ENCODE measurements at places on chromosomes 7 and 10.

GRCh38 chr7:107874605-107875446 is 16.2 kb upstream of the DLD start:
- DNase-seq = peak; percentile 93

GRCh38 chr10:17349717-17350116 is 104.7 kb downstream of the ST8SIA6 start:
- no peak for DNase-seq

DNA sequence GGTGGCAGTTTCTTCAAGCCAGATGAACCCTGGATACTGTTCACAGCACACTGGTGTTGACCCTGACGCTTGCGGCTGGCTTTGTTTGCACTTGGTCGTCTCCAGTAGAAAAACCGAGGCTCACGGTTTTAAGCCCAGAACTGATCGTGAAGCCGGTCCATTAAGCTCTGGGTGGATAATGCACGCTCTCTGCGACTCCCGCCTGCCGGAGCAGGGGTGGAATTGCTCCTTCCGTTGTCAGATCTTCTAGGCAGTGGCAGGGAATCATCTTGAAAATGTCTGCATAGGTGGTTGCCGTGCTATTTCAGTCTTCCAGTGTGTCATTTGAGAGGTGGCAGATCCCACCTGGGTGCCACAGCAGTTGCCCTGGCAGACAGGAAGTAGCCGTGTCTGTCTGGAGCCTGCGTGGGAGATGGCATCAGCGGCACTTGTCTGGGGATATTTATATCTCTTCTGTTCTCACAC is 35.9 kb upstream of the AP5Z1 start:
- no peak for DNase-seq

DNA sequence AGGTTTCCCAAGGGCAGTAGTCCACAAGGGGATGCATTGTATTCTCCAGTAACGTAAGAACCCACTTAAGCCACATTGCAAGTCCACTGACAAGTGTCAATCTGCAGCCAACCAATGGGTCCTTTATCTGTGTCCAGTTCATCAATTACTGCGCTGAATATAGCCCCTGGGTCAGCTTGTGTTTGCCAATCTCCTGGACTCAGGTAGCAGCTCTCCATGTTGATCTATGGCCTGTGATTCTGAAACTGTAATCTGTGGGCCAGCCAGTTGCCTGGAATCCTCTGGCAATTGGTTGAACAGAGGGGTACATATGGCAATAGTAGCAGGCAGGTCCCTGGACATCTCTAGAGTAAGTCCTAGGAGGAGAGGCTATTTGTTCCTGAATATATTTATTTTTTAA is 8.8 kb upstream of the TMEM248 start:
- DNase-seq = no peak

DNA sequence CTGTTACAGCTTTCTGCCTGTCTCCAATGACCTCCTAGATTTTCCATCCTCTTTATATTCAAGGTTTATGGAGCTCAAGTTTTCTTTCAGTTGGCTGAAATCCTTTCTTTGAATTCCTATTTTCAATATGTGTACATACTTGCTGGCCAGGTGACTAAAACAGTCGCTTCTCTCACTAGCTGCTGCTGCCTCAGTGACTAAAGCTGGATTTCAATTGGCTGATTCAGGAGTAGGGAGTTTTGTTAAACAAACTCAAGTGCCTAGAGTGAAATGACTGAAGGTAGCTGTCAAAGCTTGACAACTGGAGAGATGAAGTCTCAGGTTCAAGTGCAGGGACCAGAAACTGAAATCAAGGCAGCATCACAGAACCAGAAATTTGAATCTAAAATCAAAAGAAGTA is 6.7 kb upstream of the POLR1F start:
- no peak for DNase-seq

DNA sequence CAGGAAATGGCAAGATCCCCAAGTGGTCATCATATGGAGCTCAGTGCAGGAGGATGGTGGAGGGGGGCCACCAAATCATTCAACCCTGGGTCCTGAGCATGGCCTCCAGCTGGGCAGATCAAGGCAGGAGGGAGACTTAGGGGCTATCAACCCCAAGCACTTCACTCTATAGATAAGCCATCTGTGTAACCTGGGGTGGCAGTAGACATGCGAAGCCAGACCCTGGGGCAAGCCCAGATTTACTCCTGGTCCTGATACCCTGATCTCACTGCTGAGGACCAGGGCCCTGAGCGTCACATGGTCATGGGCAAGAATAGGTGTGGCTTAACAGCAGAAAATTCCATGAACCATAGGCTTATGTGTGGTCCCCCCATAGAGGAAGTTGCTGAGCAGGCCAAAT is 173.0 kb upstream of the ADCY1 start:
- DNase-seq = no peak

DNA sequence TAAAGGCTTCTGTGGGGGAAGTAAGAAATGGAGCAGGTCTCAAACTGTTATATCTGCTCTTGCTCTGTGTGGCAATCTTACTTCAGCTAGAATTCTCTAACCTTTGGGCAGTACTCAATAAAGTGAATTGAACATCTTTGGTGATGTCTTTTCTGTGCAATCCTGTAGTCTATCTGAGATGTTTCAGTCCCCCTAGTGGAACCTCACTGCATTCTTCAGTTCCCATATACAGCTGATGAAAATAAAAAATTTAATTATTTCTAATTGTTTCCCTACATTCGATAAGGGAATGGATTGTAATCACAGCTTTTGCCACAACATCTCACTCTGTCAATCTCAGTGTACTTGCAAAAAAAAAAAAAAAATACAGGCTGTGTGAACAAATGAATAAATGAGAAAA is 522.6 kb downstream of the DNAJB9 start:
- no peak for DNase-seq

GRCh38 chr7:139631520-139632031 is 108.1 kb downstream of the CLEC2L start:
- DNase-seq = no peak

DNA sequence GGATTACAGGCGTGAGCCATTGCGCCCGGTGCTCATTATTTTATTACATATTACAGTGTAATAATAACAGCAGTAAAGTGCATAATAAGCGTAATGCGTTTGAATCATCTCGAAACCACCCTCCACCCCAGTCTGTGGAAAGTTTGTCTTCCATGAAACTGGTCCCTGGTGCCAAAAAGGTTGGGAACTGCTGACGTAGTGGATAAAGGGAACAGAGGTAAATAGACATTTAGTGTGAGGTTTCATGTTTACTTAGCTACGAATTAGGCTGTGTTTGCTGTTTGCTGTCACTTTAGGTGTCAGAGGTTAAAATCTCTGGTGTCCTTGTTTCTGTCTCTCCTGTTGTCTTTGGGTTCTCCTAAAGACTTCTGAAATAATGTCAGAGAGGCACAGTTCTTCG is 60.3 kb upstream of the SLC39A12 start:
- no peak for DNase-seq

- DNase-seq = no peak
Measured at GRCh38 chr7:149385195-149385950, 75.5 kb downstream of the ZNF777 start.

DNA sequence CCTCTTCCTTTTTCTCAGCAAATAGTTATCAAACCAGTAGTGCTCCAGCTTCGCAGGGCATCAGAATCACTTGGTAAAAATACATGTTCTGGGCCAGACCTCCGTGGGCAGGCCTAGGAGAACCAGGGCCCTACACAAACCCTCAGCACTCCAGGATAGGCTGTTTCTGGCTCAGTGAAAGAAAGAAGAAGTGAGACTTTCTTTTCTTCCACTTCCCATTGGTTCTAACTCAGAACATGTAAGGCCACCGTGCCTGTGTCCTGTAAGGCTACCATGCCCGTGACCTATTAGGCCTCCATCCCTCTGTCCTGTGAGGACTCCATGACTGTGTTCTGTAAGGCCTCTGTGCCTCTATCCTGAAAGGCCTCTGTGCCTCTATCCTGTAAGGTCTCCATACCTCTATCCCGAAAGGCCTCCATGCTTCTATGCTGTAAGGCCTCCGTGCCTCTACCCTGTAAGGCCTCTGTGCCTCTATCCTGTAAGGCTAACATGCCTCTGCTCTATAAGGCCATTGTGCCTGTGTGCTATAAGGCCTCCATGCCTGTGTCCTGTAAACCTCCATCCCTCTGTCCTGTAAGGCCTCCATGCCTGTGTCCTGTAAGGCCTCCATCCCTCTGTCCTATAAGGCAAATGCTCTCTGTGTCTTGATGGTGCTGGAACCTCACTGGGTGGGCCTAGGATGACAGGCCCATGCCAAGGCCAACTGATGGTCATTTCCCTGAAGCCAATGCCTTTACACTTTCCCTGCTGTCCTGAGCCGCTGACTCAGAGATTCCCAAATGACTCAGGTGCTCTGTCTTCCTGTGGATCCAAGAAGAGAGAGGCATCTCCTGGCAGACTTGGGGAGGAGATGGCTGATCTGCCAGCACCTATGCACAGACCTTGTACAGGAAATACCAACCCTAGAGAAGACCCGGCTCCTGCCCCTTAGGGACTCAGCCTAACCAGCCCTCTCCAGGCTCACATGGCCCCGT is 96.6 kb upstream of the CACUL1 start:
- no peak for DNase-seq

DNA sequence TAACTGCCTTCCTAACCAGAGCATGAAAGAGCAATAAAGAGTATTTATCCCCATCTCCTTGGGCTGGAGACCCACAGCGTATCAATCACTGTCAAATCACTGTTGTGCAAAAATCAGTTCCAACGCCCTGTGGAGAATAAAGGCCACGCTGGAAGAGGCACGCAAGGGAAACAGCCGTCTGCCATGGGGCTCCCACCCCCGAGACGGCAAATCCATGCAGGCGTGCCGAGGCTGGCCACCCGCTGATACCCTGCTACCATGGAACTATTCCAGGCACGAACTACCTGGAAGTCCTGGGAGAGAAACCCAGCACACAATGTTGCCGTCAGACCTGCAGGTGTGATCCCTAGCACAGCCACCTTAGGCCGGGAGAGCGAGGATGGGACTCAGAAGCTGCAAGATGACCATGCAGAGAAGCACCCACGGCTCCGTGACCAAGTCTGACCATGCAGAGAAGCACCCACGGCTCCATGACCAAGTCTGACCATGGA is 185.3 kb downstream of the DIP2C start:
- no peak for DNase-seq

DNA sequence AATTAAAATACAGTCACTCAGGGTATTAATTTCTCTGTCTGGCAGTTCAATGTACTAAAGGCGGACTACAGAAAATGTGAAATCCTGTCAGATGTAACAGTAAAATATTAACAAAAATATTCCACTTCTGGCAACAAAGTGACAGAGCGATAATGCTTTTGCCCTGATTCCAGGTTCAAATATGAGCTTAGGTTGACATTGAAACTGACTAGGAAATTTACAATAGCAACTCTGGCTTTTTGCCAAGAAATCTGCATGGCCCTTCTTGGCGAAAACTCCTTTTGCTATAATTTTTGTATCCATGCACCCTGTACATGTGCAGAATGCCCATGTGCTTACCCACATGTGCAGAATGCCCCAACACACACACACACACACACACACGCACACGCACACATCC is 552.2 kb downstream of the MDFIC start:
- DNase-seq = no peak

- no peak for DNase-seq
Measured at GRCh38 chr10:51804866-51805265, 105.5 kb upstream of the CSTF2T start.

DNA sequence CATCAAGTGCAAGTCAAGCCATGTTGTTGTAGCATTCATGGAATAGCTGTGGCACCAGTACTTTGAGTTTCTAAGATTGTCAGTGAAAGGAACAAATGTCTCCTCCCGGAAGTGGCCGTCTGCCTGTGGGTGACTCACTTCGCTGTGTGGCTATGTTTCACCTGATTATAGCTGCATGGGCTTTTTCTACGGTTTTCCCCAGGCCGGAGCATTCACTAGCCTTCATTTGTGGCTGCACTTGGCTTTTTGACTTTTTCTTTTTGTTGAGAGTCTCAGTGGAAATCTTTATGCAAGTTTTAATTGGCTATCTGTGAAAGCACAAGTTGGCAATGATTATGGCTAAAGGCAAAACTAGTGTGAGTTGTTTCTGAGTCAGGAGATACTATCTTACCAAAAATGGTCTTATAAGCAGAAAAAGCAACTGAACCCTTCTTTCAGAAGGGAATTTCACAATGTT is 35.0 kb downstream of the SRI start:
- no peak for DNase-seq

DNA sequence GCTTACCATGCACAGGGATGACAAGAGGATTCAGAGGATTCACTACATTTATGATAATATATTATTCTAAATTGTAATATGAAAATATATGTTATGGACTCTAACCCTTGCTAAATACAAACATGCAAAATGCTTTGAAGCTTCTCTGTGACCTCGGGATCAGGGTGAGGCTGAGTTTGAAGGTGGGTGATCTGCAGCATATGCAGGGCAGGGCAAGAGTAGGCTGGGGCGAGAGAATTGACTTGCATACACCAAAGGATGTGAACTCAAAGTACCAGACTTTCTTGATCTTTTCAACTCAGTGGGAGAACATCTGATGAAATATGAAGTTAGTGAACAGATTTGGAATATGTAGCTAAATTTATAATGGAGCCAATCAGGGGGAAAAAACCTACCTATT is 57.0 kb downstream of the GPR158 start:
- no peak for DNase-seq

GRCh38 chr7:72268796-72269195 is 143.3 kb downstream of the CALN1 start:
- peak; percentile 17 for DNase-seq

- DNase-seq = no peak
Measured at GRCh38 chr10:123559823-123560092, 106.4 kb upstream of the GPR26 start.

DNA sequence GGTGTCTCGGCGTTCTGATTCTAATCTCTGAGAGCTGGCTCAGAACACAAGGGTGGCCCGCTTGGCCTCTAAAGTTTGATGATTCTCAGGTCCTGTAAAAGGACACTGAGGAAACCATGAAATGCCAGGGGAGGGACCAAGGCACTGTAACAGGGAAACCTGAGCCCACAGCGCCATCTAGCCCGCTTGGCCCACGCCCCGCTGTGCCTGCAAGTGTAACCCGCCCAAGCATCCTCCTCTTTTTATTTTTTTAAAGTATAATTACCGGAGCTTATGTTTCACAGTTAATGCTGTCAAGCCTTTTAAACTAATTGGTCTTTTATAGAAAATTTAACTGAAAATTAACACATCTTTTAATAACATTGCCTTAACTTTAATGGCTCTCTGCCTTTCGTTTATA is 734.7 kb downstream of the KCNMA1 start:
- DNase-seq = peak; percentile 46

DNA sequence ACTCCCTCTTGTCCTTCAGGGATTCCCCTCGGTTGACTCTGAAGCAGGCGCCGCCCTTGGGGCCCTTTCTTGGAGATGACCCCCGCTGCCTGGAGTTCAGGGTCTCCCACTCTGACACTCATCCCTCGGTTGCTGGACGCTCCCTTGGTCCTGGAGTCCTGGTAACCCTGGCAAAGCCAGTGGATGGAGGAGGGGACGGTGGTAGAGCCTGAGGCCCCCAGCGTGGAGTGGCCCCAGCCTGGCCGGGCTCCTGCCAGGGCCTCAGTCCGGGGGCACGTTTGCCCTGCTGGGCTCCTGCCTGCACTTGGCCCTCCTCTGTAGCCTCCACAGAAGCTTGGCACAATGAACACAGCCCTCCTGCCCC is 9.3 kb upstream of the CAMK2B start:
- no peak for DNase-seq
